ENCODE measurements at places on chromosomes 11 and 22.

GRCh38 chr11:9887472-9887871 is 223.6 kb downstream of the SWAP70 start:
- DNase-seq: no peak

DNA sequence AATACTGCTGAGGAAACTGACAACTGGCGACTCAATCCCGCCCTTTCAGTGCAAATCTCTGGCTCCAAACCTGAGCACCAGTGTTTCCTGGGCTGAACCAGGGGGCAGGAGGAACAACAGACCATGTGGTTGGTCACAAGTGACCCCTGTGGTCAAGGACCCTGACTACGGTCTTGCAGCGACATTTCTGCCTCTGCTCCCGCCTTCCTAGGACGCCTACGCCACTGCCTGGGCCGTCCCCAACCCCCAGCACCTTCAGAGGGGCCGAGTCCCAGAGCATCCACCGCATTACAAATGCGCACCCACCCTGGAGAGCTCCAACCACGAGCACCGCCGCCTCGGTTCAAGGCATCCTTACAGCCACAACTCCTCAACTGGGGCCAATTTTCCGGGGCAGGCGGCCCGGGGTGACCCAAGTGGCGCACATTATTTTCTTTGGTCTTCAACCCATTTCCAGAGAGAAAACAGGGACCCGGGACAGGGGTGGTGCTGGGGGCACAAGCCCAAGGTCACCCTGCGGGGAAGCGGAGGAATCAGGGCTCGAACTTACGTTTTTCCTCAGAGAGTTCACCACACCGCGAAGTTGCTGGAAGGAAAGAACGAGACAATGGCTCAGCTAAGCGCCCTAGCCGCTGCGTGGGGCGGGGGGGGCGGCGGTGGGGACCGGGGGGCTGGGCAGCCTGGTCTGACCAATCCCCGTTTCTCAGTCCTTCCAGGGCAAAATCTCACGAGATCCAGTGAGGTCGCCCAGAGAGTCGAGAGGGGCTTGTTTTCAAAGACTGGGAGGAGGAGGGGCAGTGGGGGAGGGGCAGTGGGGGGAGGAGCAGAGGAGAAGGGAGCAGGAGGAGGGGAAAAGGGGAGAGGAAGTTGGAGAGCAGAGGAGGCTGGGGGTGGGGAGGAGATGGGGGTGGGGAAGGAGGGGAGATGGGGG is 1.8 kb downstream of the PRAME start:
- no peak for DNase-seq

DNA sequence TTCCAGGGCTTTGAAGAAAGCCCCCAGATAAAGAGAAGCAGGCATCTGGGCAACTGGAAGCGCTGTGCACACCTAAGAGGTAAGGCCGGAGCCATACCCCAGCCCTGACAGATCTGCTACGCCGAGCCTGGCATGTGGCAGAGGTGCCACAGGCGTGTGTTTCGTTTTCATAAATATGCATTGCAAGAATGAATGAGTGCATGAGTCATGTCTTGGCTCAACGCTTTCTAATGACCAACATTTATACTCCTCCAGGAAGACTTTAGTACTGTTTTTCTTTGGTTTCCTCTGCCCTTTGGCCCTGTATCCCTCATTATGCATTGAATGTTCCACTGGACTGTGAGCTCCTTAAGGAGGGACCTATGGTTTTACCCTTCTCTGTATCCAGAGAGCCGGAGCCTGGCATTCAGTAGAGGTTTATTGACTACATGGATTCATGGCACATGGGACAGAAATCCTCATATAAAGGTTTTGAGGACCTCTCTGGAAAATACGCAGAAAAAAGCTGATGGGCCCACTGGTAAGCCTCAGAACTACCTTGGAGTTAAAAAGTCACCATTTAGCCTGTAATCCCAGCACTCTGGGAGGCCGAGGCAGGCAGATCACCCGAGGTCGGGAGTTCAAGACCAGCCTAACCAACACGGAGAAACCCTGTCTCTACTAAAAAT is 38.9 kb upstream of the CSNK2A3 start:
- no peak for DNase-seq

DNA sequence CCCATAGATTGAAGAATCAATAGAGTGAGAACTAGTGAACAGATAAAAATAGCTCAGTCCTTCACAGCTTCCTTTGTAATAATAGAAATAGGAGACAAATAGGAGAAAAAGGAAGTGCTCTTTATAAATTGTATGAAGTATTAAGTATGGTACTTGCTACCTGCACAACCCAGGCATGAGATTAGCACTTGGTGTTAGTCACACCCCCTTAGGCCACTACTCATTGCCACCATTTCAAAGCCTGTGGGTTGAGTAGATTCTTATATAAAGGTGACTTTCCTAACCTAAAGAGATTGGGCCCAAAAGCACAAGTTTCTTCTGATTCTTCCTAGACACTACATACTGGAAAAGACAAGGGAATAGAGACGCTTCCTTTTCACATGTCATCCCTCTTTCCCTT is 37.7 kb upstream of the ADORA2A start:
- no peak for DNase-seq

DNA sequence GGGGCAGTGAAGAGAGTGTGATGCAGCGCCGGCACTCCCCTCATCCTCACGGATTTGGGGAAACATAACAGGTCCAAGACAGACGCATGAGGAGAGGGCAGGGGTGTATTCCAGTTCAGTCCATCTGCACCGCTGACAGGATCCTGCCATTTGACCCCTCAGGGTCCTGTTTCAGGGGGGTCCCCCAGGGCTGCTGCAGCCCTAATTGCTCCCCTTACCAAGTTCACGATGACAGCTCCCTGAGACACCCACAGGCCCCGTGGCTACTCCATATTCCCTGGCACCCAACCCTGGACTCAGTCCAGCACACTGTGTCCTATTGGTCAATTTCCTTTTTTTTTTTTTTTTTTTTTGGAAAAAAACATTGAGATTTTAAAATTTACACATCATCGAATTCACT is 41.5 kb downstream of the SHANK2 start:
- DNase-seq: no peak

GRCh38 chr11:119624102-119624615 is 104.8 kb downstream of the NECTIN1 start:
- no peak for DNase-seq

DNA sequence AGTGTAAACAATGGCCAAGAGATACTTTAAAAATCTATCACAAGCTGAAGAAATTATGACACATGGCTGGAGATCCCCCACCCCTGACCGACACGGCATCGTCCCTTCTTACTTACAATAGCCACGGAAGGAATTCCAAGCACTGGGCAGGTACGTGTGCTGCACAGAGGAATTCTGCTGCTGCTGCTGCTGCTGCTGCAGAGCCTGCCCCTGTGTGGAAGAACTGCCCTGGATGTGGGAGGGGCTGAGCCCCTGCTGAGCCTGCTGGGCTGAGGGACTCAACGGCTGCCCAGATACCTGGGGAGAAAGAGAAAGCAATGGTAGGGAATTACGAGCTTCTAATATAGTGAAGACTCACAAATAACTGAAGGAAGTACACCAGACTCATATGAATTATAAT is 15.0 kb upstream of the NFRKB start:
- DNase-seq: no peak

DNA sequence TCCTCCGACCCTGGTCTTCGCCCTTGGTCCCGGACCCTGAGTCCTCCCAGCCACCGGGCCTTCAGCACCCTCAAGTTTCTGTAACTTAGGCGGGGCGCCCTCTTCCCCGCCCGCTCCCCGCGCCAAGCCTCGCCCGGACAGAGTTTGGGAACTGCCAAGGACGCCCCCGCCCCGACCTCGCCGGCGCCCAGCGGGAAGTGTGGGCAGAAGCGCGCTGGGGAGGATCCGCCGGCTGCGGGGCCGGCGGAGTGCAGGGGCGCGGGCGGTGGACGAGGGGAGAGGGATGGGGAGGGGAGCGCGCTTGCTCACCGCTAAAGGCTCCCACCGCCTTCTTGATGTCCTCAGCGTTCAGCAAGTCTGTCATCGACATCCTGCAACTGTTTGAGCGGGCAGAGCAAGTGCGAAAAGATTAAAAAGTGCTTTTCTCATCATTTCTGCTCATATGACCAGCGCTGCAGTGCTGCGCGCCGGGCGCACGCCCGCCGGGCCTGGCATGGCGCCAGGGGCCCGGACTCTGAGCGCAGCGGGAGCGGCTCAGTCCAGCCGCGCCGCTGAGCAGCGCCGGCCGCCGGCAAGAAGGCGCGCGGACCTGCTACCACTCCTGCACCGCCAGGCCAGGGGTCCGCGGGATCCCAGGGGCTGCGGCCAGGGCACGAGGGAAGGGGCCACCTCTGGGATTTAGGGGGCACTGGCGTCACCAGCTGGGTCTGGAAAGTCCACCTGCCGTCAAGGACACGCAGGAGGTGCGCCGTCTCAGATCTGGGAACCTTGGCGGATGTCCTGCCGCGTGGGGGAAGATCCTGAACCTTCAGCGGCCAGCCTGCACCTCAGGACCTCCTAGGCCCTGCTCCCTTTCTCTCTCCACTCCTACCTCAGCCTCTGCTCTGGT is at the start of gene PVALB:
Gene PVALB (minus strand): TSS at position 400 of the 889 bp plus-strand sequence. CDS start 30 bp downstream, at position 370.
- DNase-seq: peak; percentile 57

DNA sequence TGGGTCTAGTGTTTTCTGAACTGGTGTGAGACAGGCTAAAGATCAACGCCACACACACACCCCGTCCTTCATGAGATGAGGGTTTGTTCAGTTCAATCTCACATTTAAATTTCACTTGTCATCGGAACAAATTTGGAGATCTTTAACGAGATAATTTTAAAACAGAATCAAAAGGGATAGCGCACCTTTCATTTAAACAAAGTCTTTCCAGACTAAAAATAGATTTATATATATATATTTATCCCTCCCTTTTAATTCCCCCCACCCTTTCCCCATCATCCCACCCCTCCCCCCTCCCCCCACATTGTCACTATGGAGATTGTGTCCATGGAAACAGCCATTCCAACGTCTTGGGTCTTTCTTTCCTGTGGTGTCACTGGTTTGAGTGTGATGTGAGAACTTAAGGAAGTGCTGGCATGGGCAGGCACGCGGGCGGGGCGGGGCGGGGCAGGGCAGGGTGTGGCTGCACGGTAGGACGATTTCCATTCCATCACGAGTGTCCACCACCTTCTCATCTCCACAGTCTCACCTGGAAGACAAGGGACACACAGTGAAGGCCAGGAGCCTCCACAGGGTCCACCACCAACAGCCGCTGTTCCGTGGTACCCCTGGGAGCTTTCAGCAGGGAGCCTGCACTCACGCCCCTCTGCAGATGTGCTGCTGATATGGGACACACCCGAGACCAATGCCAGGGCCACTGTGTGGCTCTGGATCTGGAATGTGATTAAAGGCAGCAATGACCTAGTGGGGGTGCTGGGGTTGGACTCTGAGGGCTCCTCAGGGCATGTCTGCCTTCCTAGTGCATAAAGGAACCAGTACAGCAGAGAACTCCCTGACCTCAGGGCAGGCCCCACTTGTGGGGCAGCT is 30.5 kb upstream of the CYP2D6 start:
- DNase-seq: no peak

DNA sequence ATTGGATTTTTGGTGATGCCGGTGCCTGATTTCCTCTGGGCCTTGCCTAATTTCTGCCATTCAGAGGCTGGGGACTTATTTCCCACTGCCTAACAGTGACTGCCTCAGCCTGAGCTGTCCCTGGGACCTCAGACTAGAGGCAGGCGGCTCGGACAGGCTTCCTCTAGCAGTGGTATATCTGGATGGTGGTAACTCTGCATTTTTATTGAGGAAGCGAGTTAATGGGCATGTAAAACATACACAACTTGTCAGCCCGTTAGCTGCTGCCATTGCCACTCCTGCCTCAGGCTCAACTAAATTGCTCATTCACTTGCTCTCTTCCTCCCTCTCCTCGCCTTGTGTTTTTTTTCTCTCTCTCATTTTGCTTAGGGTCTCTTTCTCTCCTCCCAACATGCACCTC is 561.6 kb downstream of the BUD13 start:
- no peak for DNase-seq

DNA sequence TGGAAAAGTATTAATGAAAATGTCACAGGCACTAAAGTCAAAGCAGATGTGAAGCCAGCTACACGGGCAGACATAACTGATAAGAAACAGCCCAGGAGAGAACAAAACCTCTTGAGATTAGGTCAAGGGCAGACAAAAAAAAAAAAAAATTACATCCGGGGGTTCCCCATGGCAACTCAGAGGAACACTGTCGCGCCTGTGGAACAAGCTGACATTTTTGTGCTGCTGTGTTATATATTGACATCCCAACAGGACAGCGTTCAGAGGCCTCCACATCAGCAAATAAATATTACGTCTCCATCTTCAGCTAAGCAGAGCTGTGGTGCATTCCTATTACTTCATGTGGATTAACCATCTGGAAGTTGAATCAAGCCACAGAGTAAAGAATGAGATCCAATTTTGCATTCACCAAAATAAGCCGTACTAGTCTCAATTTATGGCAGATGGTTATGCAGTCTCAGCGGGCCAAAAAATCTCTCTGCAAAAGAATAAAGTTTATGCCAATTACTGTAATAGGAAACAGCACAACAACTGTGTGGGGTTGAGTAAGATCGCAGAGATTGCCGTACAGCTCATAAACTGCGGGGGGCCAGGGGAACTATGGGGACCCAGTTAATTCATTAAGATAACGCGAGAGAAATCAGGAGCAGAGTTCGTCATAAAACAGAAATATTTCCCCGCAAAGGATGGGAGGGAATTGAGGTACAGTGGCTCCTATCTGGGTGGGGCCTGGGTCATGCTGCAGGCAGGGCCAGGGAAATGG is 41.3 kb upstream of the MN1 start:
- no peak for DNase-seq

Measured in left ventricle myocardium superior (tissue), 1 donor.